RPMI7951 (cell line): ENCODE measurements at places on chromosomes 7 and 10.

GRCh38 chr10:91347529-91347928, 62.6 kb upstream of the HECTD2 start:
- no peak for DNase-seq

DNA sequence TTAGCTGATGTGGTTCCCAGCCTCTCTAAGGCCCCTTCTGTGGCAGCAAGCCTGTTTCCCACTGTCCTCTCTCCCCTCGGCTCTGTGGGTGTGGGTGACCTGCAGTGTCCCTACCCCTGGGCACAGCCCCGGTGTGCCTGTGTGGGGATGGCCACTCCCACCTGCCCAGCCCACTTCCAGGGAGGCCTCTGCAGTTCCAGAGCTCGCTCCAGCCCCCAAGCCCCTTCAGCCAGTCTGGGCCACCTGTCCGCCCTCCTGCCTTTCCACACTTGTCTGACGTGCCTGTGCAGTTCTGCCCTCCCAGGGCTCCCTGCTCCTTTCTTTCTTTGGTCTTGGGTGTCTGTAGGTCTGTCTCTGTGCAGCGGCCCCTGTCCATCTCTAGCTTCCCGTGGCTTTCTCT, 127.0 kb upstream of the PPIF start:
- DNase-seq: no peak

DNA sequence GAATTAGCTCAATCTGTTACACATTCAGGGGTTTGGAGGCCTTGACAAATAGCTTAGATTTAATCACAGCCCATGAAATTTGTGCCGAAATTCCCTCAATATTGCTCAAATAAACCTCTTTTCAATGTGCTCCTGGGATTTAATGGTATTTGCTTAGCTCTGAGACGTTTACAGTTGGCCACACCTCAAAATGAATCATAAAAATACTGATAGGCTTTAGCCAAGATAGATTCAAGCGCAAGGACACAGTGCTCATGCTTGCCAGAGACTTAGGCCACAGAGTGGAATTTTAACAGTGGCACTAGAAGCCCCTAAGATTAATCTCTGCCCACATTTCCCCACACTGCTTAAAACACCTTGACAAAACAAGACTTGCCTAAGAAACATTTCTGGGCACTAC, 2.3 kb upstream of the SEMA3C start:
- DNase-seq: no peak

GRCh38 chr7:22876986-22877729, 54.5 kb upstream of the TOMM7 start:
- peak; percentile 55 for DNase-seq

DNA sequence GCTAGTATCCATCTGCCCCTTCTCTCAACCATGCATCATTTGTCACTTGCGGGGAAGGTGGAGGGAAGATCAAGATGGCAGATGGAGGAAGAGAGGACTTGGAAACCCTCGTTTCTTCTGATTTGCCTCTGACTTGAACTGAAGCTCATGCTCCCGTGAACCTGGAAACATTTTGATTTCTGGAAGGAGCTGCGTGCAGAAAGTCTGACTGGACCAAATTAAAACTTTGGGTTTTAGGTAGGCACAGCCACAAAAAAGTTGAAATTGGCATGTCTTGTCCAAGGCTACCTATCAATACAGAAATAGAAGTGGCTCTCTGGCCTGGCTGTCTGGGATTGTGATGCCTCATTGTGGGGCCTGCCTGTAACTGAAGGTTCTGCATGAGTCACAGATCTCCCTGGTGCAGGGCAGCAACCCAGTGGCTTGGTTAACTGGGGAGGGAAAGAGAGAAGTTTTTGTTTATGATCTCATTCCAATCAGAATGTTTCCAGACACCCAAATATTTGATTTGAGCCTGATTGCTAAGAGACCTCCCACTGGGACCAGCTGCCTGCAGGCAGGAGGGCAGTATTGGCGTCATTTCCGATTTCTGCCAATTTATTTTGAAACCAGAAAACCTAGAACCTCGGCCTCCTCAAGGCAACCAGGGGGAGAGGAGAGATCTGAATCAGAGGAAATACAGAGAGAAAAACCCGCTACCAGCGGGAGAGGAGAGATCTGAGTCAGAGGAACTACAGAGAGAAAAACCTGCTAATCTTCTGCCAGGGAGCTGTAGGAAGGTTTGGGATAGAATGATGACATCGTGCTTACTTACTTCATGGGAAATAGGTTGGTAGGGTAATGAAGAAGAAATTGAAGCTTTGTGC, 363.6 kb downstream of the ANKRD30A start:
- peak; percentile 95 for DNase-seq

DNA sequence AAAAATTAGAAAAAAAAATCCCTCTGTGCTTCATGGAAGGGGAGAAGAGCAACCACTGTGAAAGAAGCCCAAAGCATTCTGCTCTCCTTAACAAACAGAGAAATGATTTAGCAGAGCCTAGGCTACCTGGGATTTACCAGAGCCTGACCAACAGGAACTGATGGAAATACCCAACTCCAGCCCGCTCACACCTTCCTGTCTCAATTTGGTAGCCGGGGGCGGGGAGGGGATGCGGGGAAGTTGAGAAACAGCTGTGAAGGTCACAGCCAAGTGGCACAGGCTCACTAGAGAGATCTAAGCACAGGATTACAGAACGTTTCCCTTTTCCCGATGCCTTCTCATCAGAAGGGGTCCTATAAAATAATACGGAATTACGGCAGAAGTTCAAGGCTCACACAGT, 17.6 kb downstream of the RSU1 start:
- DNase-seq: no peak

DNA sequence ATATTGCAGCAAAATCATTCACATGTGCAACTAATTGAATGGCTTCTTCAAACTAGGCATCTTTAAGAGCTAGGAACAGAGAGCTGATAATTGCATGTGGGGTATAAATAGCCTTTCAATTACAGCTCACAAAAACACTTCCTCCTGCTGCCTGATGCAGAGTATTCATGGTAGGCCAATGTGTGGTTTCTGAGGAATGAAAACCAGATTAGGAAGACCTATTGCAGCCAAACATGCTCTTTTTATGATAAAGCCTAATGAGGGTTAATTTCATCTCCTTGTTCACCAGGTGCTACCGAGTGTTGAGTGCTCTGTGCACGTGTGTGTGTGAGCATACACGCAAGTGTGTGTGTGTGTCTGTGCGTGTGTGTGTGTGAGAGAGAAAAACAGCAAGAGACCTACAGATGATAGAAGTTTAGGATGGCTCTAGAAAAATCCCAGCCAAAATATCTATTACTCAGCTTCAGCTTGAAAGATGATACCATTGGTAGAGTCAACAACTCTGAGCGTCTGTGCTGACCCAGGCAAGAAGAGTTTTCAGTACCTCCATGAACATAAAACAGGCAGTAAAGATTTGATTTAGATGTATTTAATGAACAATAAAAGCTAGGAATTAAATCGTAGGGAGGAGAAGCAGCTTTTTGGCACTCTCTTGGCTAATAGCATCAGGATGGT, 448.5 kb upstream of the ANKRD30A start:
- peak; percentile 83 for DNase-seq

DNA sequence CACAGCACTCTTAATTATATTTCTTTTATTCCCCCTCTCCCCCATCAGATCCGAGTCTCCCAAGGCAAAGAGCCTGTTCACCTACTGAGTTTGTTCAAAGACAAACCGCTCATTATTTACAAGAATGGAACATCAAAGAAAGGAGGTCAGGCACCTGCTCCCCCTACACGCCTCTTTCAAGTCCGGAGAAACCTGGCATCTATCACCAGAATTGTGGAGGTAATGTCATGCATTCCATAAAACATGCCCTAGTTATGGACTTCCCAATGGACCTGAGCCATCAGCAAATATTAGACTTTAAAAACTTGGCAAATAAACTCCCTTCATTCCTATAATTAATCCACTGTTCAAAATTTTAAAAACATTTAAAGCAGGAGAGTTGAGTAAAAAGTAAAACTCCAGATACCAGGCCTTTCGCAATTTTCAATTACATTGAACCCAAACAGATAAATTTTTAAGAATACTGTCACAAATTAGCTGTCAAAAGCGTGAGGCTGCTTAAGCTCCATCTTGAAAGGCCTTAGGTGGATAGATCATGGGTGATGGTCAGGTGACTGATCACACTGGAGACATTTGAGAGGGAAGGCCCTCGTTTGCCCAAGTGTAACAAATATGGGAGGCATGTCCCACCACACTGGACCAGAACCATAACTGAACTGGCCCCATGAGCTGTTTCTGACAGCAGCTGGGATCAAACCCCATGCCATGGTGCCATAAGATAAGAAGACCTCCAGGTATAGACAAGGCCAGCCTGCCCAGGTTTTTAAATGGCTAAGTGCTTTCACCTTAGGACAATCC, 46.9 kb upstream of the ARL4A start:
- no peak for DNase-seq

DNA sequence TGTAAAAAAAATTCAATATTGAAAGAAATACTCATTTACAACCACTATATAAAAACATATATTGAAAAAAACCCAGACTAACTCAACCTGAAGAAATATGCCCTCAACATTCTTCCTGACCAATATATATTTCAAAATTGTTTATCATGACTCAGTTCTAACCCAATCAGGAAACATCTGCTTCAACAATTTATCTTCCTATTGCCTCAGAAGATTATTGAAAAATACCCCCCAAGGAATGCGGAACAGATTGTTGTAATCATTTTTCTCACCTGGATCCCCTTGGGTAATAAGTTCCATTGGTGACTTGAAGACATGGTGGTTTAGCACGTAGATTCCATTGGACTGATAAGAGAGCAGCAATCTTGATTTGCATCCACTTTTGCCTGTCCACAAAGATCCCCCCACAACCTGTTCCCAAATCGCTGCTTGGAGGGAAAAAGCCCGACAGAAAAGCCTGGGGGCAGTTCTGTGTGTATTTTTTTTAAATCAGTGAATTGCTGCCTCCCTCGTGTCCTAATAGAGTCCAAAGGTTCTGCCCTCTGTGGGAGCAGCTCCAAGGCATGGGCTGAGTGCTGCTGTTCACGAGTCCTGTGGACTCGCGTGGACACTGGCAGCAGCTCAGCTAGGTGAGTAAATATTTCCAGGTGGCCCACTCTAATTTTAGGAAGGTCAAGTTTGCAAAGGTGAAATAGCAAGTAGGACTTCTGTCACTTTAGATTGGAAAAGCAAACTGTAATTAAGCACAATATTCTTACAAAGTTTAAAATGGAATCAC, 5.9 kb upstream of the INHBA start:
- DNase-seq: no peak

DNA sequence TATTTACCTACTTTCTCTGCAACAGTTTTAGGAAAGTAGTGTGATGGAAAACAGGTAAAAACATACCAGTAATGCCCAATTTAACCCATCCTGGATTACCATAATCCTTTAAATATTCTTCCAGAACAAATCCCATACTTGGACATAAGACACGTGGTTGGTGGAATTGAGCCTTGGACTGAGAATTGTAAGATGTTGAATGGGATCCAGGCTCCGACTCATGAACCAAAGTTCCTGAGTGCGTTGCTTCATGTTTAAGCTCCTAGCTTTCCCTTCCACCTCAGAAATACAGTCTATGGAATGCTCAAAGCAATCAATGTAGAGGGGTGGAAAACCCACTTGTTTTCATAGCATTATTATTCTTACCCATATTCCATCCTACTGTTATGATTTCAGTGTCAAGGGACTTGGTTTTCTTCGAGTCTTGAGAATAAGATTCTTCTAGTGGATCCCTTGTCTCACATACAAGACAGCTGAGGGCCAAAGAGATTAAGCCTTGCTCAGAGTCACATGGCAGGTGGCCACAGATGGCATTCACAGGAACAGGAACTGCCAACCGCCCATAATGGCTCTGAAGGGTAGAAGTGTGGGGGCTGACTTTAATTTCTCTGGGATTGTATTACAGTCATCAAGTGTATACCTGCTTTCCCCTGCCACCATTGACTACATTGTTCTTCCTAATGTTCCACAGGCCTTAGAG, 171.2 kb downstream of the GFRA1 start:
- no peak for DNase-seq

DNA sequence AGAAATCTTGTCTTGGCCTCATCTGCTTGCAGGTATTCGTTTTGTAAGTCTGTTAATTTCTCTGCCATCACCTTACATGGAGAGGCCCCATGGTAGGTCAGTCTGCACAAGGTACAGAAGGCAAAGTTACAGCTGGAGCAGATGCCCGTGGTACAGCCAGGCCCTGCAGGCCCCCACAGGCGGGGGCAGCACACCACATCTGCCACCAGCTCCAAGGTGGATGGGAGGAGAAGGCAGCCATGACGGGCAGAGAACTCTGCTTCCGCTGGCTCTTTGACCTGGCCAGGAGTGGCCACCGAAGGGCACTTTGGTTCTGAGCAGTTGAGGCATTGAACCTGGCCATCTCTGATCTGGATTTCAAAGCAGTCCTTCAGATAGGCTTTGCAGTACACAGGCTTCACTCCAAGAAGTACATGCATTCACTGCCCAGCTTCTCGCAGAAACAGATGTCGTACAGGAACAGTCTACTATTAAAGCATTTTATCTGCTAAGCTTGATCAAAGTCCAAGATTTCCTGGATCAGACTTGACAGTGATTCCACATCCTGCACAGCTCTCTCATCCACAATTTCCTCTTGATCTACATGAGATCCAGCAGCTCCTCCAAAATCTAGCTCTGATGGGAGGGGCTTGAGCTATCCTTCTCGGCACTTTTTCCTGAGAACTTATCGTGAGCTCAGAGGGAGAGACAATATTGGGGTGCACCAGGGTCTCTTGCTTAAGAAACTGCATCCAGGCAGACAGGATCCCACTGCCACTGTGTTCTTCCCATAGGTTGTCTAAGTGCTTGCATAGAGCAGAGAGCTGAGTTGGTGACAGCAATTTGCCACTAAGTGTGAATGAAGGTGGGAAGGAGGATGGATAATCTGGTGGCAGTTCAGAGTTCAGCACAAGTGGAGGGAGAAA, 120.7 kb downstream of the TRRAP start:
- DNase-seq: no peak

DNA sequence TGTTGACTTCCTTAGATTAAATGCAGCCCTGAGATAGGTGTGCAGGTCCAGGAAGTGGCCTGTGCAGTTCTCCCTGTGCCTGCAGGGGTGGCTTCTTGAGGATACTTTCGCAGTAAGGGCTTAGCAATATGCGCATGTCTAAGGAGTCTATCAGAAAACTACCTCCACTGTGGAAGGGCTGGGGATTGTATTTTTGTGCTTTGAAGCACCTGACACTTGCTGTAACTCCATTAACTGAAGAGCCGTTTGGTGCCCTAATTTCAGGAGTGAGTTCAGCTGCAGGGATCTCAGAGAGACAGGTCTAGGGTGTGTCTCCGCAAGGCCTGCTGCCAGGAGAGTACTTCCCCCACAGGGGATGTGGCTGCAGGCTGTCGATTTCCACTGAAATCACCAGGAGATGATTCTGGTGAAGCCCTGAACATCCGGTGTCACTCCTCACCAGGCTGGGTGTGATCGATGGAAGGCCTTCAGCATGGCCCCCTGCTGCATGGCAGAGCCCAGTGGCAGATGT, 35.5 kb downstream of the IKZF1 start:
- no peak for DNase-seq

- DNase-seq: no peak
Measured at GRCh38 chr10:89214566-89215165, 7.5 kb upstream of the CH25H start.

DNA sequence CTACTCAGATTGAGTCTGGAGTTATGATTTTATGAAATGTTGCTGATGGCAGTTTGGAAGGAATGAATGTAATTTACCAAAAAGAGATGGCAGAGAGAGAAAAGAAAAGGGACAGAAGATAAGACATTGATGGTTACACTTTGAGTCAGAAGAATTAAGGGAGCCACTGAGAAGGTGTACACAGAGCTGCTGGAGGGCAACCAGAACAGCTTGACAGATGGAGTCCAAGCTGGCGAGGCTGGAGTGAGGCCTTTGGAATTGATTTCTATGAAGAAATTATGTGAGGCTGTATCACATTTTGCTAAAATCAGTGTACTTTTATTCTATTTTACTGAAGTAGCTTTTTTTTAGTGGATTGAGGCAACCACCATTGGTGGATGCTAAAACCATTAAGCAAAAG, 740.5 kb downstream of the REEP3 start:
- DNase-seq: no peak
